ENCODE measurements at places on chromosomes 7 and 10.

- DNase-seq: no peak
Measured at GRCh38 chr10:3836222-3836820, 51.3 kb upstream of the KLF6 start.

- no peak for DNase-seq
Measured at GRCh38 chr7:35498416-35498815, 196.5 kb downstream of the HERPUD2 start.

GRCh38 chr10:1347962-1348772 lies 292.0 kb downstream of the WDR37 start:
- no peak for DNase-seq

GRCh38 chr7:35792873-35793489 lies 7.9 kb upstream of the SEPTIN7 start:
- no peak for DNase-seq

DNA sequence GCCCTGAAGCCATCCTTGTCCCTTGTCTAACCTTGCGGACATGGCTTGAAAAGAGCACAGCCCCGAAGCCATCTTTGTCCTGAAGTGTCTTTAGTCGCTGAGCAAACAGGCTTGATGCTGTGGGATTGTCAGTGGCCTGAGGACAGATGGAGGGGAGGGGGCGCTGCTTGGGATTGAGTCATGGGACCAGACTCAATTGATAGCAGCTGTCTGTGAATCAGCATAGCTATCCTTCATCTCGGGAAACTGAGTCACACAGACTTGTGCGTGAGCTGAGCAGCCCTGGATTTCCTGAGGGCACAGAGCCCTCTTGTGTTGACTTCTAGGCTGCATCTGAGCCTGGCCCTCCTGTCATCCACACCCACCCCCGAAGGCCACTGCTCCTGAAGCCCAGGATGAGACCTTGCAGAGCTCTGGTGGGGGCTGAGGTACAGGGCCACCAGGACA lies 14.4 kb downstream of the MYO1G start:
- DNase-seq: no peak

GRCh38 chr7:144534655-144535395 lies 131.3 kb upstream of the NOBOX start:
- no peak for DNase-seq

DNA sequence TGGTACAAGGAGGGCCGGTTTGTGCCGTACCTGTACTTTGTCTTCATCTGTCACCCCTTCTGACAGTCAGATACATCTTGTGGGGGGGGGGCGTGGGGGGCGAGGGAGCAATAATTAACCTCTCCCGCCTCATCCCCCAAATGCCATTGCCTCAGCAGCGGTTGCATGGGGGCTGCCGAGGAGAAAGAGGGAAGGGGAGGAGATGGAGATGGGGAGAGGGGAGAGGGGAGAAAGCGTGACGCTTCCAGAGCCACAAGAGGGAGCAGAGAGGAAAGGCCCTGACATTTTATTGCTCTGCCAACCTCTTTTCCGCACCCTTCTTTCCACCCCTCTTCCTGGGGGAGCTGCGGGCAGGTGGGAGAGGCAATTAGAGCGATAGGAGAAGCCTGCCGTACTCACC lies 11.8 kb downstream of the KAZALD1 start:
- DNase-seq: no peak

- DNase-seq: no peak
Measured at GRCh38 chr10:35896001-35896400, 253.9 kb upstream of the FZD8 start.

GRCh38 chr7:82542665-82543064 lies 99.1 kb upstream of the CACNA2D1 start:
- DNase-seq: no peak

GRCh38 chr10:88253-88652 lies 39.2 kb upstream of the TUBB8 start:
- no peak for DNase-seq

All from type B pancreatic cell (in vitro differentiated cells).